ENCODE measurements at places on chromosomes 11 and 22.

GRCh38 chr11:58788355-58789023 is 56.0 kb downstream of the GLYATL2 start:
- DNase-seq, result peak; percentile 17

DNA sequence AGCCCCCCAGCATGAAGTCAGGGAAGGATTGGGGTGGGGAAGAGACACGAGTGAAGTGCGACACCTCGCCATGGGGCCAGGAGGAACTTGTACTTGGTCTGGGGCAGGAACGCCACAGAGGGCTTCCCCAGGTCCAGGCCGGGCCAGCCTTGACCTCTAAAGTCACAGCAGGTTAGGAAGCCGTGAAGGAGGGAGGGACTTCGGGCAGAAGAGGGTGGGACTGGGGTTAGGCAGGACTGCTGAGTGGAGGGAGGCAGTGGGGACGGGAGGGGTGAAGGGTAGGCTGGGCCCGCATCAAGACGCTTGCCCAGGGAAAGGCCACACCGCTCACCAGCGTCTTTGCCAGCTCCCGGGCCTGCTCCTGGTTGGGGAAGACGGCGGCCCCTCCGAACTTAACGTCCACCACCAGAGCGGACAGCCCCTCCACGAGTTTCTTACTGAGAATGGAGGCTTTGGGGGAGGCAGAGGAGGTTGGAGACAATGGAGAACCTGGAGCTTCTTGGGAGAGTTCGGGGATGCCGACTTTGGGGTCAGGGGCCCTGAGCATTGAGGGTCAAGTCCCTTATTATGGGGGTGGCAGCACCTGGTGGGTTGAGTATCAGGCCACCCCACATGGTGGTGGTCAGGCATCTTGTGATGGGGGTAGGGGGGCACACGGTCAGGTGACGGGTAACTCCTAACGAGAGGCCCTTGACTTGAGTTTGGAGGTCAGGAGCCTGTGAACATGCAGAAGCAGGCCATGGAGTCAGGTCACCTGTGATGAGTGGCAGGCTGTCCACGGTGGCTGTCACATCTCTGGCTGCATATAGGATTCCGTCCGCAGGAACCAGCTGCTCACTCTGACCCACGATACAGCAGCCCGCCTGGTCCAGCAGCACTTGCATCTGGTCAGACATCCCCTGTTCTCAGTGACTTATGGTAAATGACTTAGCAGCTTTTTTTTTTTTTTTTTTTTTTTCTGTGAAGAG is 1.7 kb upstream of the SCO2 start:
- DNase-seq, result no peak

DNA sequence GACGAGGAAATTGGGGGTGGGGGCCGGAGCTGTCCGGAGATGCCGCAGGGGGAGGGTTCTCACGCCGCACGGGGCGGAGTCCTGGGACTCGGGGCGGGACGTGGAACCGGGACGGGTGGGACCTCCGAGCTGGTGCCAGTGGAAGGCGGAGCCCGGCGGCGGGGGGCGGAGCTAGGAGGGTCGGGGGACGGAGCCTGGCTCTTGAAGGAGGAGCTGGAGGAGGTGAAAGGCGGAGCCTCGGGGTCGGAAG is 271 bp downstream of the FKBP2 start:
- no peak for DNase-seq

- DNase-seq, result no peak
Observed at GRCh38 chr22:29693161-29693560, 26.6 kb upstream of the CABP7 start.

DNA sequence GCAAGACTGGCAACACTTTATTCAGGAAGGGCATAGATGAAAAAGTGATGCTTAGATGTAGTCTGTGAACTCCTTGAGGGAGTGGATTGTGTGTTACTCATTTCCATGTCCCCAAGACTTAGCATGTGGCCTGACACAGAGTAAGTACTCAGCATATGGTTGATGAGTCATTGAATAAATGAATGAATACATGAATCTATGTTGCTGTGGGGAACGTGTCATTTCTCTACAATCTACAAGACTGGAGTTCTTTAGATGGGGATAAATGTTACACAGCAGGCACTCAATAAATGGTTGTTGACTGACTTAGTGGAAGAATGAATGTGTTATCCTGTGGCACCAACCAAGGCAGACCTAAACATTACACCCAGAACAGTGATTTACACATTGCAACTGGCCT is 17.9 kb downstream of the BPIFC start:
- no peak for DNase-seq

- no peak for DNase-seq
Observed at GRCh38 chr22:32842486-32842885, 41.0 kb downstream of the TIMP3 start.

DNA sequence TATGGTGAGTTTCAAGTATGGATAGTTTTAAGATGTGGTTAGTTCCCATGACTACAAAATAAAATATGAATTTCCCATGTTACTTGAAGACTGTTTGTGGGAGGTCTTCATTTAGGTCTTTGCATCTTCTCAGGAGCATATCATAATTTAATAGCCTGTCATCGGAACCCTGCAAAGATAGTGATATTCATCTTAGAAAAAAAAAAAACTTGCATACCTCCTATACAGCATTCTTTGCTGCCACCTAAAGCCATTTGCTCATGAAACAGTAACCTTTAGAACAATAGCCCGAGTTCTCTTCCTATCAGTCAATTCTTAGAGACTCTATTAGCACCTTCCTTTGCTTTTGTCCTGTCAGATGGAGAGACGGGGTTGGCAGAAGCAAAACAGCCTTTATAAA is 75.3 kb downstream of the ARFGAP2 start:
- no peak for DNase-seq

GRCh38 chr11:134760299-134760698 is 348.3 kb upstream of the B3GAT1 start:
- DNase-seq, result no peak

GRCh38 chr11:31895926-31896325 is 84.8 kb upstream of the PAX6 start:
- DNase-seq, result no peak

GRCh38 chr11:115677190-115677589 is 173.0 kb upstream of the CADM1 start:
- no peak for DNase-seq

DNA sequence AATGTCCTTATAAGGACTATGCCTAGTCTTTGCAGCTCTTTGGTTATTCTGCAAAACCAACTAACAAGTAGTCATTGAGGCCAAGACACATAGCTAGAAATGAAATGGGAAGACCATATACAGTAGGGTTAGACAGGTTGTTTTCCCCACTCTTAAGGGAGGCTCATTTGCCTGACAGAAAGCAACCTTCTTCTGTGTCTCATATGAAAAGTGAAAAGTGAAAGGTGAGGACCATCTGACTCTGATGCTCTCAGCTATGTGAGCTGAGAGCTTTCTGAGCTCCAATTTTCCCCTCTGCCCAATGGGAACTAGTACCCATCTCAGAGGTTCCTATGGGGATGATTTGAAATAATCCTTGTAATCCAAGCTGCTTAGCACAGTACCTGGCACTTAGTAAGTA is 142.0 kb upstream of the BDNF start:
- no peak for DNase-seq

- DNase-seq, result no peak
Observed at GRCh38 chr11:102046841-102047240, 396 bp upstream of the CFAP300 start.

DNA sequence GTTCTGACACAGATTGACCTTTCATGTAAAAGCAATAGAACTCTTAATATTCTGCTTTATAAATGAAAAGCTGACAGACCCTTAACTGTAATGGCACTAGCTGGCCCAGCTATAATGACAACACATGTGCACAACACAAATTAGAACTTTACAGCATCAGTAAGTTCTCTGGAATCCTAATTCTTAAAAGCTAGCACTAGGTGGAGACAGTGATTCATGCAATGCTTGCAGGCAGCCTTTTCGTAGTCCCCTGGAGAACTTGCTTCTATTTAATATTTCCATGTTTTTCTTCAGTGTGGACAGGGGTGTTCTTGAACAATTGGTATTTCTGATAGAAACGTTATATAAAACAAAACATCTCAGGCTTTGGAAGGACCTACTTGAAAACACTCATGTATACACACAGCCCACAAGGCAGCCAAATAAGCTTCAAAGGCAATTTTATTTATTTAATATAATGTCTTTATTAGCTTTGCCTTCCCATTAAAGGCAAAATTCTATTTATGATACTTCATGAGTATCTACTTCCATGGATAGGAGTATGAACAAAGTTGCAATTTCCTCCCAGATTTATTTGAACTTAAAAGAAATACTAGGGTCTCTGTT is 374.3 kb upstream of the MPPED2 start:
- DNase-seq, result no peak

DNA sequence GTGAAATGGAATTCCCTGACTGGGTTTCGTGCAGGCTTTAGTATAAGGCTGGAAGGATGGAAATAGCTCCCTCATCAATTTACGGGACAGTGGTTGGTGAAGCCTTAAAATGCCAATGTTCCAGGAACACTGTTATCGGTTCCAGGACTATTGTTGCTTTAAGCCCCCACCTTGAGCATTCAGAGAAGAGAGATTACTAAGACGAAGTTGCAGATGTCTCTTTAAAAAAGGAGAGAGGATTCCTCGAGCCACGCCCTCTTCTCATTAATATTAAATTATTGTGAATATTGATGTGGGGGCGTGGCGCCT is 195 bp upstream of the CREB3L1 start:
- no peak for DNase-seq

- no peak for DNase-seq
Observed at GRCh38 chr11:36492724-36493304, 17.3 kb downstream of the TRAF6 start.

DNA sequence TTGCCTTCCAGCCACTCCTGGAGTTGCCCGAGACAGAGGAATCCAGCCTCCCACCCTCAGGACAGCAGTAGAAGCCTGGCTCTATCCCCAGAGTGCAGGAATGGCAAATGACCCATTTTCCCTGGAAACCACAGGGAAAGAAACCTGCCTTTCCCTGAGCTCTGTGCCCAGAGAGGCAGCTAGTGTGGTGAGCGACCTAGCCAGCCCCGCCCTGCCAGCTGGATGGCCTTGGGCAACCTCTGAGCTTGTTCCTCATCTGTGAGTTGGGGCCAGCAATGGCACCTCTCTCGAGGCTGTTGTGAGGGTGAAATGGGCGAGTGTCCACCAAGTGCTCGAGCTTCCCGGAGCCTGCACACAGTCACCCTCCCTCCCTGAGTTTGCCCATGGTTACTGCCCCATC is 3.7 kb downstream of the OMP start:
- DNase-seq, result no peak

- no peak for DNase-seq
Observed at GRCh38 chr11:73194034-73194507, 24.0 kb upstream of the P2RY2 start.

DNA sequence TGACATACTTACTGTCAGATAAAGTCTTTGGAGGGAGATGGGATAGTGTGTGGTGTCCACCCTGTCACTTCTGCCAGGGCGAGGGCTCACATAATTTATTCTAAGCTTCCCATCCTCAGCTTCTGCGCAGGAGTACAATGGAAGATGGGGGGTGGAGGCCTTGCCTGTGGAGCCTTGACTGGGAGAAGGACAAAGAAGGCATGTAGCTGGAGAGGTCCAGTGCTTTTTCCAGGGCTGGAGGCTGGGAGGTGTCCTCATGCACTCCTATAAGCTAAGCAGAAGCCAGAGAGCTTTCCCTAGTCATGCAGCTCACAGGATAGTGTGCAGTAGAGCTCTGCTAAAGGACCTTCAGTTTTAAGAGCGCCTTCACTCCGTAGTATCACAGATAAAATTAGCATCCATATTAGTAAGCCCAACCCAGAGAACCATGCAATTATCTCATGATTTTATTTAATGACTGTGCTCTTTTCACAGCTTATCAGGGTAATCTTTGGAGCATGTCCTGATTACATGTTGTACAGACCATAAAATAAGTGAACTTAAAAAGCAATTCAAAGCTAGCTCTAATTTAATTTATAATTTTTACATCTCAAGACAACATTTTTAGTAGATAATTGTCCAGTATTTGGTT is 148.3 kb downstream of the TEAD1 start:
- DNase-seq, result no peak

GRCh38 chr11:116697011-116697410 is 75.8 kb downstream of the BUD13 start:
- no peak for DNase-seq

GRCh38 chr11:133553885-133554740 is 21.8 kb upstream of the OPCML start:
- DNase-seq, result no peak

GRCh38 chr22:17699696-17700340 is 61.3 kb downstream of the BCL2L13 start:
- no peak for DNase-seq

DNA sequence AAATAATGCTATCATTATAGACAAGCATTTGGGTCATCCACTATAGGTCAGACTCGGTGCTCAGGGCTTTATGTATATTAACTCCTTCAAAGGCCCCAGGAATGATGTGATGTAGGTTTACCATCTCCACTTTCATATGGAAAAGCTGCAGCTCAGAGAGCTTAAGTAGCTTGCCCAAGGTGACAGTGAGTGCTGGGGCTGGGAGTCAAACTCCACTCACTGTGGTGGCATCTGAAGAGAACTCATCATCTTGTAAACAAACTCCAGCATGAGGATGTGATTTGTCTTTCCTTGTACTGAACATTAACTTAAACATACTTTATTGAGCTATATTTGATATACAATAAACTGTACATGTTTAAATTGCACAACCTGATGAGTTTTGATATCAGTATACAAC is 25.4 kb downstream of the TENM4 start:
- no peak for DNase-seq

GRCh38 chr11:128949791-128950454 is 7.3 kb upstream of the TP53AIP1 start:
- no peak for DNase-seq

DNA sequence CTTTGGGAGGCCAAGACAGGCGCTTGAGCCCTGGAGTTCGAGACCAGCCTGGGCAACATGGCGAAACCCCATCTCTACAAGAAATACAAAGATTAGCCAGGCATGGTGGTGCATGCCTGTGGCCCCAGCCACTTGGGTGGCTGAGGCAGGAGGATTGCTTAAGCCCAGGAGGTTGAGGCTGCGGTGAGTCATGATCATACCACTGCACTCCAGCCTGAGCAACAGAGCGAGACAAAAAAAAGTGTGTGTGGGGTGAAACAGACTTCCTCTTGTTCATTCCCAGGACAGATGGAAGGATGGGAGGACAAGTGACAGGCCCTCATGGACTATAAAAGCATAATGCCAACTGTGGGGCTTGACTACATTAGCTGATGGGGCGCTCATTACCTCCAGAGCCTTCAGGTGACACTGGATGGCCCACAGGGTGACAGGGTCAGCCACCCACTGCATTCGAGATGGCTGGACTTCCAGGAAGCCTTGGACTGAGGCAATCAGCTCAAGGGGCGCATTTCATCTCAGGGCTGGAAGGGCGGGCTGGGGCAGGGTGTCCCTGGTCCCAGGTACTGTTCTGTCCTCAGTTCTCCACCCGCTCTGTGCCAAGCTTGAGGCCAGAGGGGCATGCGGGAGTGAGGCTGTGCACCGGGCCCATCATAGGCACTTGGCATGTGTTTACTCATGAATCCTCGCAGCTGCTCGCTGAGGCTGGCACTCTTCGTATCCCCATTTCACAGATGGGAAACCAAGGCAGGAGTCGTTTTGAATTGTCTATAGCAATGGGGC is 12.5 kb downstream of the NPTXR start:
- DNase-seq, result no peak

GRCh38 chr11:28799316-28799715 is 691.1 kb downstream of the METTL15 start:
- DNase-seq, result no peak
